Fibroblast of skin of abdomen (primary cell): ENCODE measurements at places on chromosomes 4 and X.

DNA sequence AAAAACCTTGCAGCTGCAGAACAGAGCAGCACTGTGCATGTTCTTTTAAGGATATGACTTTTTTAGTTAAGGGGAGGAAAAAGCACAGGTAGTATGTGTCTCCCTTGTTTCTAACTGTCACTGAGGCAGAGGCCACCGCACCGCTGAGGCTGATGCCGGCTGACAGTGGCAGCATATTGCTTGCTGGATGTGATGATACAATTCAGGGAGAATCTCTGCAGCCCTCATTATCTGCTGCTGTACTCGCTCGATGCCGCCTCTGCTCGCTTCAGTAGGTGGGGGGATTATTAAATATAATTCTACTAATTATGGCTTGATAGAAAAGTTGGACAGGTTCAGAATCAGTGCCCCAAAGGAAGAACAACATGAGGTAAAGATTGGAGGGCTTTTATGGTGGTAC is 378.8 kb upstream of the NOCT start:
- no peak for DNase-seq

- peak; percentile 74 for DNase-seq
Measured at GRCh38 chr4:177699365-177700213, 257.4 kb upstream of the AGA start.

DNA sequence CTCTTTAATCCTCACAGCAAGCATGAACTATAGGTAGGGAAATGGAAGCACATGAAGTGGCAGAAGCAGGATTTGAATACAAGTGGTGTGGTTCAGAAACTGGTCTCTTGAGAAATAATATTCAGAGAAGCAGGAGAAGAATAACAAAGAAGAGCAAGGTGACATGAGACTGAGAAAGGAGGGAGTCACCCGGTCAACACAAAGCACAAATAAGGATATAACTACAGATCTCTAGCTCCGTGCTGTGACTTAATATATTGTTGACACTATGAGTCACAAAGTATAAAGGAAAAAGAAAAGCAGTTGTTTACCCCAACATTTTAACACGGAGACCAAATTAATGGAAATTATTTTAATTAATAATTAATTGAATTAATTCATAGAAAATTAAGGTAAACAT is 204.5 kb downstream of the CPE start:
- no peak for DNase-seq

GRCh38 chrX:101564651-101565050 is 14.3 kb downstream of the ARMCX1 start:
- DNase-seq = no peak

DNA sequence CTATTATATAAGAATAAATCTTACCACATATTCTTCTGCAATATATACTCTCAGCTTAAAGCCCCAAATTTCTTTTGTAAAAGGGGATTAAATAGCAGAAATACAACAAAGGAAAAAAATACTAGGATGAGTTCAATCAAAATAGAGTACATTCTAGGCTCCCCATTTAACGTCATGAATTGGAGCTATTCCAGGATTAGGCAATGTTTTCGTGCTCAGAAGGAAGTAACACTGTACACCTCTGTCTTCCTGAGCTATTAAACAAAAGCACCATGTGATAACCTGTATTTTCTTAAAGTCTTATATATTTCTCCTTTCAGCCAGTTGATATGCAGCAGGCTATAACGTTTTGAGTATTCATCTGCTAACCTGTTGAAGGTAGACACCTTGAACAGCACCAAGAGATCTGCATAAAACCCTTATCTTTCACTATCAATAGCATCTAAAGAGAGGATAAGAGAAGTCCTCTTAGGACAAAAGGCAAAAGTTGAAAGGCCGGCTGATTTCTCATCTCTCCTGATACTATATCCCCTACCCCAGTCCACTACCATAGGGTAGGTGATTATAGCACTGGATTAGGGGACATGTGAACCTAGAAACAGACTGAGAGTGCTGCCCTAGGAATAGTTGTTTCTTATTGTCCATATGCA is 31.5 kb downstream of the TEC start:
- no peak for DNase-seq

GRCh38 chr4:167028976-167029375 is 205.3 kb downstream of the SPOCK3 start:
- DNase-seq = no peak

DNA sequence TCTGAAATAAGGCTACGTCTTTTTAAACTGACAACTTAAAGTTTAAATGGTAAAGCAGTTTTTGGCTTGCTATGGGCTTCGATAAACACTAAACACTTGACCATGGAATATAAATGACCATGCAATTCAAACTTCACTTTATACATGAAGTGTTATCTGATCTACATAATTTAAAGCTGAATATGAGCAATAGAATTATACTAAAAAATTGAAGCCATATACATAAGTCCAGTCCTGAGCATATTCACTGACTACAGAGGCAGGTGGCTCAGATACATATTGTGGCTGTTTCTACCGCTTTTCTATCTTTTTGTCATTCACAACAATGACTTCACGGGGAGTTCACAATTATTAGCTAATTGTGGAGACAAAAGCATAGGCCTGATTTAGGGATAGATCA is 149.6 kb upstream of the DDIT4L start:
- no peak for DNase-seq

DNA sequence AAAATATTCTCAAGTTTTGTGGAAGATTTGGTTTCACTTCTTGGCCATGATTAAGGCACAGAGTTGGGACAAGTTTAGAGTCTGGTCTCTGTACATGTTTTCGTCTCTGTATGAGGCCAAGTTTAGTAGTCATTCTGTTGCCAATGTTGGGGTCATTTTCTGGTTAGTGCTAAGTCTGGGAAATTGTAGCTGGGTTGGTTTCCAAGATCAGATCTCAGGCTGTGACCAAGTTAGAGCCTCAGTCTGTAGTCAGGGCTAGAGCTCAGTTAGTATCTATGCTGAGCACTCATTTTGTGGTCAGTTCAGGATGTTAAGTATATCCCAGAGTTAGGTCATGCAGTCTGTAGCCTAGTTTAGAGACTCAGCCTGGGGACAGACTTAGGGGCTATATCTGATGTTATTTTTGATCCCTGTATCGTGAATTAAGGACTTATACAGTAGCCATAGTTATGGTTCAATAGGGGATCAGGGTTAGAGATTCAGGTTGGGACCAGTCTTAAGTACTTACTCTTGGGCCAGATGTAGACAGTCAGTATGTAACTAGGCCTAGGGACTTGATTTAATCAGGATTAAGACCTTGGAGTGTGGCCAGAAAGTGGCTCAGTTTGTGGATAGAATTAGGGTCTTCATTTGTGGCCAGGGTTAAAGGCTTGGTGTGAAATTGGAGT is 6.6 kb upstream of the ENOX2 start:
- DNase-seq = peak; percentile 0

DNA sequence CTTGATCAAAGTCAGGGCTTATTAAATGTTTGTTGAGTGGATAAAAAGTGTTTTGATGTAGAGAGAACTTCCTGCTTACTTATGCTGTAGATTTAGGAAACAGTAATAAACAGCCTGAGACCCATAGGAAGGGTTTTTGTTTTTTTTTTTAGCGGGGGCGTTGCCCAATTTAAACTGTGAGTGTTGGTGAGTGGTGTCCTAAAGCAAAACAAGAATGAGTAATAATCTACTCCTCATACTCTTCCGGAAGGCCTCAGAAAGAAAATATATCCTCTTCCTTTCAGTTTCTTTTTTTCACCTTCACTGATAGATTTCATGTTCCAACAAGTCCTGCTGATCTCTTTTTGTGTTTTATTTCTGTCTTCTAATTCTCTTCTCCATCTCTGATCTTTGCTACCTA is 104.4 kb upstream of the SCML1 start:
- DNase-seq = no peak
